ENCODE measurements at places on chromosomes 3 and 15.
A peak's percentile ranks its signal among the peaks of the same experiment; 100 is the strongest.

DNA sequence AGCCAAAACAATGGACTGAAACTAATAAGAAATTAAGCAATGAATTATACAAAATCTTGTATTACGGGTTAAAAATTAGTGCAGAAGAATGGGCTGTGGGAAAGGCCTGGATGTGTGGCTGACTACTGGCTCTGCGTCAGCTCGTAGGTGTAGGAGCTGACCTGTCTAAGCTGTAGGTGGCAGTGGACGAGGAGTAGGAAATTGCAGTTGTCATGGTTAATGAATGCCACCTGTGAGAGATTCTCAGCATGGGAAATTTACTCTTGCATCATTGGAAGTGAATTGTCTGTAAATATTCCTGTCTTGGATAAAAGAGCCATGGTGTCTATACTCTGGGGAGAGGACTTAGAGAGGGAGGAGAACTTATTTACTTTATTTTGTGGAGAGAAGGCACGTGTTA is 23.4 kb downstream of the CHRNA7 start:
- DNase-seq = no peak

DNA sequence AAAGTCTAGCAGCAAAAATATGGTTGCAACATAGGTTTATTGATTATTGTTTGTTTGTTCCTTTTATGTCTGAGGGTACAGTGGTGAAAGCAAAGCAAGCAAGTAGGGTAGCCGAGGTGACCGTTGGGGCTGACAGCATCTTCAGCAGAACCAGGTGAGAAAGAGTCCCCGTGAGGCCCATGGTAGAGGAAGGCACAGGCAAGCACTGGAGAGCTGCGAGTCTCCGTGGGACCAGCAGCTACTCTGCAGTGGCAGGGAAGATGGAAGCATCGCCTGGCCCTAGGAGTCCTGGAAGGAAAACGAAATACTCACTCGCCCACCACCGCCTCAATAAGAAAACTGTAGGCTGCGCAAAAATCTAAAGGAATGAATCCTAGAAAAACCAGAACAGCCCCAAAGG is 25.3 kb upstream of the GABRA5 start:
- DNase-seq = no peak

GRCh38 chr3:155556531-155556930 is 188.3 kb downstream of the PLCH1 start:
- no peak for DNase-seq

DNA sequence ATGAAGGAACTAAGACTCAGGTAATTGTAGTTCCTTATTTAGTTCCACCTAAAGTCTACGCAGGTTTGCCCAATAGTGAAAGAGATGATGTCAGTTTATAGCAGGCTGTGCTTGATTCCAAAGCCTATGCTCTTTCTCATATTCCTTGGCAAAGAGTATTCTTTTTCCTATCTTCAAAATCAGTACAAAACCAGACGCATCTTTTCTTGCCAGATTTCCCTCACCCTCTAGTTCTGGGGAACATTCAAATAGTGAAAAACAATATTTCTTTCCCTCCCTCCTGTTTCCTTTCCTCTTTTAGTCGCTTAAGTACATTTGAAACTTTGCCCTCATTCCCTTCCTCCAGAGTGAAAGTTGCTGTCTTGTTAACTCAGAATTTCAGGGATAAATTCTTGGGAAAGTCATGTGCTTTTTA is 134.6 kb upstream of the PDZRN3 start:
- DNase-seq = no peak

GRCh38 chr15:51075364-51075763 is 19.3 kb downstream of the TNFAIP8L3 start:
- DNase-seq = peak; percentile 46

DNA sequence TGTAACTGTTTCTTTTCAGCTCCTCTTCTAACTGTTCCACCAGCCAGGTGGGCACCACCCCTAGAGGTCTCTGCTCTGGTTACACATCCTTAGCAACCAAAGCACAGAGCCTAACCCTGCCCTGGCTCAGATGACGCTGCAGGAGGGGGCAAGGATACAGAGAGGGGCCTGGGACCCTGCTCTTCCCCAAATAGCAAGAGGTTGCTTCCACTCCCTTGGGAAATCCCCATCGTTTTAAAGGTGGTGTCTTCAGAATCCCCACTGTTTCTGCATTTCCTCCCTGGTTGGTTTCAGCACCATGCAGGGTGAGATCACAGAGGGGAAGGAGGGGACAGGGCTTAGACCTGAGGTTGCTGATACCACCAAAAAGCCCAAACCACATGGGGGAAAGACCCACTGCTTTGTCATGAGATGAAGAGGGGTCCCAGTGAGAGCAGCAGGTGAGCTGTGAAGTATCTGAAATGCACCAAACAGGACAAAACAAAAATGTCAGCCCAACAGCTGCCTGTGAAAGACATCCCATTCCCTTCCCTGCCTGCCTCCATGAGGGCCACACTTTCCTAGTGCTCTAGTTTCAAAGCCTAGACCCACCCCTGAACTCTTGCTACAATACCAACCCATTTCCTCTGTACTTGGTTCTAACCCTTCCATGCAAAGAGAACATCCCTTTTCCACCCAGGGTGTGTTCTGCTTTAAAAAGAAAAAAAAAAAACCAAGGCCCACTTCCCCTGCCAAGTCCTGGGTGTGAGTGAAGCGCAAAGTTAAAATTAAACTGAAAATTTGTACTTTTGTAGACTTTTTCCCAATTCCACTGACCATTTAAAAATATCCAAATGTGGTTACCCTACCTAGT is 29.0 kb downstream of the ANP32A start:
- DNase-seq = no peak

DNA sequence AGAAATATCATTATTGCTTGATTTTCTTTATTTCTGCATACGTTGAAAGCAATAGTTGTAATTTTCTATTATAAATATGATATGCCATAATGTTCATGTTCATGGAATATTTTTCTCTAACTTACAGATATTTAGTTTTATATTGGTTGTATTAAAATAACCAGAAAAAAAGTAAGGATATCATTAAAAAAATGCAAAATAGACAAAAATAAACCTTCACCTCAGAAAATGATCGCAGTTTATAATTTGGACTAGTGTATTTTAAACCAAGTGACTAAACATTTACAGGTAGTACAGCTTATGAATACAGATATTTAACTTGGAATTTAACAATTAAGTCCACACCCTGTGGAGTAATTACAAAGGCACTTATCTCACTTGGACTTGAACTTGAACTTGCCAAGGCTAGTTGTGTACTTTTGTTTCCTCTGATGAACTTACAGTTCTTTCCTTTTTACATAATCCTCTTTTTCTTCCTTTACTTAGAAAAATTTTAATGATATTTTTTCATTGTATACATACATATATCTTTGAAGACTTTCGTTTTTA is 156.7 kb downstream of the CHL1 start:
- no peak for DNase-seq

DNA sequence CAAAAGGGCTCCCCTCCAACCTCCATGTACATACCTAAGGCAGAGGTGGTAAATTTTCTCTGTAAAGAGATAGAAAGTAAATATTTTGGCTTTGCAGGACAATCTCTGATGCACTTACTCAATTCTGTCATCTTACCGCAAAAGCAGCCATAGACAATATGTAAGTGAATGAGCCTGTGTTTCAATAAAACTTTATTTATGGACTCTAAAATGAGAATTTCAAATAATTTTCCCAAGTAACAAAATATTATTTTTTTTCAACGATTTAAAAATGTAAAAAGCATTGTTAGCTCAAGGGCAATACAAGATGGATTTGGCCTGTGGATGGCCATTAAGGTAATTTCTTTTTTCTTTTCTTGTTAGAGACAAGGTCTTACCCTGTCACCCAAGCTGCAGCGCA is 44.7 kb downstream of the SHQ1 start:
- DNase-seq = no peak

GRCh38 chr3:195039180-195039843 is 231.6 kb downstream of the XXYLT1 start:
- DNase-seq = no peak

DNA sequence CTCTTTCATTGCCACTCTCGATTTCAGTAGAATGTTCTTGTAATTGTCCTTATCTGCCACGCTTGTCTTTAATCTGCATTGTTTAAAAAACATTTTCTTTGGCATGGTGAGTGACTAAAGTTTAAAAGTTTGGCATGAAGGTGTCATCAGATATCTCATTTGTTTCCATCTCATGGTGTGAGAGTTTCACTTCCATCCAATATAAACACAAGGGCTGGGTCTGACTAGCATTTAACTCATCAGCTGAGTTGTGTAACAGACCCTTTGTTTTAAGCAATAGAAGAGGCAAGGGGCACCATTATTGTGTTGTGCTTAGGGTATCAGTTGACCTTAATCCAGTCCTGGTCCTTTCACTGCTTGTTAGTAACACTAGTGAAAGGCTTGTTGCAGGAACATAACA is 49.9 kb upstream of the IL12A start:
- no peak for DNase-seq

GRCh38 chr15:57635300-57635909 is 43.7 kb downstream of the MYZAP start:
- DNase-seq = peak; percentile 60

GRCh38 chr3:129827765-129828164 is 65.7 kb downstream of the TMCC1 start:
- DNase-seq = no peak

- DNase-seq = no peak
Measured at GRCh38 chr15:65621638-65622037, at the start of gene SLC24A1. SLC24A1 (plus strand) TSS chr15:65621938; CDS start chr15:65624081, 2,143 bp downstream.

DNA sequence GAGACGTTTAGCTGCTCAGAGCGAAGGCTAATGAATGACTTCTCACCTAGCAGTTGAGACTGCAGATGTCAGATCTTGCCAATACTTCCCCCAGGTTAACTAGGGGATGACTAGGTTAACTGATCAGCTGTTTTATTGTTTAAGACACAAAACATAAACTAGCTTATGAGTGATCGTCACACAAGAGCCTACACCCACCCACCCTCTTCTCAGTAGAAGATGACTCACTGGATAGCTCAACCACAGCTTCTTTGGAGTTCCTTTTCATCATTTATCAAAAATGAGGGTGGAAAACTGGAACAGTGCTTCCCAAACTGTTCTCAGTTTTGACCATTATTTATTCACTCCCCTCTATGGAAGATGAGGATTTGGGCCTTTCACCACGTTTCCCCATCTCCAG is 25.2 kb downstream of the GASK1A start:
- no peak for DNase-seq

DNA sequence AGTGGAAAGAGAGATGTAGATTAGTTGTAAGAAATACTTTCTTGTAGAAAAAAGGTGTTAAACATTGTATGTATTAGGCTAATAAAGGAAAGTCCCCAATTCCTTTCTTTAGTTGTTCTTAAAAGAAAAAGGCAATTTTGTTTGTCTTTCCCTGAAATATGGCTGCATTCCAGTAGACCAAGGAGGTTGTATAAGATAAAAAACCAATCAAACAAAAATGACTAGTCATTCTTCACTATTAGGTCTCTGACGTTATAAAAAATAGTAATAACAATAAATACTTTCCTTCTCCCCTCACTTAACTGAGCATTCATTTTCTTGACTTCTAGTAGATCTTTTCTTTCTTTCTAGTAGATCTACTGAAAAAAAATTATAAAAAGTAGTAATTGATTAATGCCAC is 8.6 kb upstream of the PPM1L start:
- DNase-seq = no peak

- no peak for DNase-seq
Measured at GRCh38 chr3:42189736-42190135, 76.2 kb downstream of the CCK start.

GRCh38 chr3:53803124-53803815 is 42.9 kb downstream of the CHDH start:
- DNase-seq = no peak

DNA sequence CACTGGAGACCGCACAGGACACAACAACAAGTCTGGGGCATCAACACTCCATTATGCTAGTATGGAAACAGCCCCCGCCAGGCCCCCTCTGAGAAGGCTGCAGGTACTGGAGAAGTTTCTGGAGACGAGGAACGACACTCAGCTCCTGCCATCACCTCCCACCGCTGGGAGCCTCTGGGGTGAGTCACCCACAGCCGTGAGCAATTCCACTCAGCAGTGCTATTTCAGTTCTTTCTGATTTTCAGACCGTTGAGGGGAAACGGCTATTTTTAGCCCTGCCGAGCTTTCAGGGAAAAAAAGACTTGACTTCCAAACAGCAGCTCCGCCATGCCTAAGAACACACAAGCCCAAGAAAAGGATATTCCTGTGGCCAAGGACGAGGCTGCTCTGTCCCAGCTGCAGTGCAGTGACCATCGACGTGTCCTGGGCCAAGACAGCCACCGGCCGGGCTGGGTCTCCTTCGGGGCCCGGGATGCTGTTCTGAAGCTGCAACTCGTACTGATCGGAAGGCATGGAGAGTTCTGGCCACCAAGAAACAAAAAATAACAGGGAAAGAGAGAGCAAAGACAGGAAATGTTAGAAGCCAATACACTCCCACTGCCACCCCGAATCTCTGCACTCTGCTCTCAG is 40.8 kb downstream of the NUP210 start:
- peak; percentile 40 for DNase-seq

DNA sequence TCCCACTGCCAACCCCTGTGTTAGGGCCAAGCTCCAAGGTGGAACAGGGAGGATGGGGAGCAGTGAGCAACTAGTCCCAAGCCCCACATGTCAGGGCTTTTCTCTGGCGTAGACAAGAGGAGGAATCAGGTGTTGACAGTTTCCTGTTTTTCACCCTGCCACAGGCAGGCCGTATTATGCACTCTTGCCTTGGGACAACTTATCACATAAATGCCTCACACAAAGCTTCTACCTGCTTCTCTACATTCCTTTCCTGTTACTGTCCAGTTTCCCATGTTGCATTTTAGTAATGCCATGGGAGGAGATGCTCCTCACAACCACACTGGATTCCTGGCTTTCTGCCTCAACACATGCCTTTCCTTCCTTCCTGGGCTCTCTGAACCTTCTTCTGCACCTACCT is 381.2 kb upstream of the ATP11B start:
- DNase-seq = no peak

GRCh38 chr3:137514853-137515252 is 249.3 kb upstream of the SOX14 start:
- DNase-seq = no peak

DNA sequence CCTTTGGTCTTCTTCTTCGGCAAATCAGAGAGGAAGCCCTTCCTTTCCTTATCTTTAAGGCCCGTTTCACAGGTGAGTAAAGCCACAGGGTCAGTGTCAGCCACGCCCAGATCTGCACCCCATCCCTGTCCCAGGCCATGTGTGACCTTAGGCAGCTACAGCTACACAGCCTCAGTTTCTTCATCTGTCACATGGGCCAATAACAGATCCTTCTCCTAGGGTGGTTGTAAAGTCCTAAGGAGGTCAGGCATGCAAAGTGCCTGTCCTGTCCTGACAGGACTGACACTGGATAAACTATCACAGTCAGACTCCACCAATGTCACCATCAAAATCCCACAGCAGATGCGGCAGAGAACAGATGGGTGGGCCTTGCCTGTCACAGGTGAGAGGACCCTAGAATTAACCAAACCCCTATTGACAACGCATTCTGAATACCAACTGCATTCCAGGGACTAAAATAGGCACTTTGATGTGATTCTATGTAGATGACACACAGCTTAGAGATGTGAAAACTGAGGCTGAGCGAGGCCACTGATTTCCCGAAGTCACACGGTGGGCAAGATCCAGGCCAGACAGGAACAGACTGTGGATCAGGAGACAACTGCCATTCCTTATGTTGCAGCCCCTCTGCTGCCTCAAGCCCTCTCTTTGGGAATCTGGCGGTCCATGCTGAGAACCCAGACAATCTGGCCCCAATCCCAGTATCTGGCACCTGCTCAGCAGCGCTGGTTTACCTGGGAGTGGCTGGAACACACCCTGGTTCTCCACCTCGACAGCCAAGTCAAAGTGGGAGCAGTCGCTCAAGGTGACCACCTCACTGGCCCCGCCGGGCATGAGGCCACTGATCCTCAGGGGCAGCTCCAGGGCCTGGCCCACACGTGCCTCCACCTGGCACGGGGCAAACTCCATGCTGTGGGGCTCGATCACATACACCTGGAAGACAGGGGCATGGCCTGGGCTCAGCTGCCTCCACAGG is 48.7 kb downstream of the NUP210 start:
- no peak for DNase-seq

All from left ventricle myocardium superior (tissue), 1 donor.